CD4-positive, alpha-beta T cell treated with Interleukin-15 for 4 hours (primary cell): ENCODE measurements at places on chromosomes 7 and 10.

GRCh38 chr7:12229046-12229445, 18.0 kb downstream of the TMEM106B start:
- DNase-seq: no peak

DNA sequence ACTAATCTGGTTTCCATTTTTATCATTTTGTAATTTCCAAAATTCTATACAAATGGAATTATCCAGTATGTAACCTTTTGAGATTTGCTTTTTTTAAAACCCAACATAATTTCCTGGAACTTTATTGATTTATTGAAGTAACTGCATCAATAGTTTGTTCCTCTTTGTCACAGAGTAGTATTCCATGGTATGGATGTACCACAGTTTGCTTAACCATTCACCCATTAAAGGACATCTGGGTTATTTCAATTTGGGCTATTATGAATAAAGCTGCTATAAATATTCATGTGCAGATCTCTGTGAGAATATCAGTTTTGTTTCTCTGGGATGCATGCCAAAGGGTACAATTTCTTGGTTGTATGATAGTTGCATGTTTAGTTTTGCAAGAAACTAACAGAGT, 2.9 kb downstream of the GPNMB start:
- DNase-seq: no peak

GRCh38 chr10:49568235-49568634, 29.3 kb upstream of the ERCC6 start:
- no peak for DNase-seq

DNA sequence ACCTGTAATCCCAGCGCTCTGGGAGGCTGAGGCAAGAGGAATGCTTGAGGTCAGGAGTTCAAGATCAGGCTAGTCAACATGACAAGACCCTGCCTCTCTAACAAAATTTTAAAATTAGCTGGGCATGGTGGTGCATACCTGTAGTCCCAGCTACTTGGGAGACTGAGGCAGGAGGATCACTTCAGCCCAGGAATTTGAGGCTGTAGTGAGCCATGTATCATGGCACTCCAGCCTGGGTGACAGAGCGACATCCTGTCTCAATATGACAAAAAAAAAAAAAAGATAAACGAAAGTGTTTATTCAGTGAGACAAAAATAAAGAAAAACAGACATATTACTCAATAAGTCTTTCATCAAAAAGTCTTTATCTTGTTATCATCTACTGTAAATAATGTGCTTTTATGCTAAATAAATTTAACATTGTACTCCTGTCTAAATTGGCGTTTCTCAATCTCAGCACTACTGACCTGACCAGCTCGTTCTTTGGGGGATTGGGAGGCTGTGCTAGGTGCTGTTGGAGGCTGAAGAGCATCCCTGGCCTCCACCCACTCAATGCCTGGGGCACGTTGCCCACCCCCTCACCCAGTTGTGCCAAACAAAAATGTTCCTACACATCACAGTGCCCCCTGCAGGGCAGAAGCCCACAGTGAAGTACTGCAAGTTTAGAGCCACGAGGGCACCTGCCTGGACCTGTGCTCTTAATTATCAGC, 57.7 kb downstream of the NCAPG2 start:
- no peak for DNase-seq

DNA sequence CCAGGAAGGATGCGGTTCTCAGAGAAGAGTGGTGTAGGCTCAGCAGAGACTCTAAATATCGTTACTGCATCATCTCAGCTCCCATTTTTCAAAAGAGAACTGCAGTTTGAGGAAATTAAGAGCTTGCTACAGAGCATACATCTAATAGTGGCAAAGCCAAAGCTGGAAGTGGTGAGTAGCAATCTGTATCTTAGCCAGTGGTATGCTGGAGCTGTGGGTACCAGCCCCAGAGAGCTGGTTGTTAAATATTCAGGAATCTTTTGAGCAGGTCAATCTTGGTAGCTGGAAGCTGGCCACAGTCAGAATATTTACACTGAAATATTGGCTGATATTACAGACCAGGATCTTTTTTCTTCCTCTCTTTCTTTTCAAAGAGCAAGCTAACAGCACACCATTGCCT, 88.4 kb upstream of the STEAP1B start:
- no peak for DNase-seq

DNA sequence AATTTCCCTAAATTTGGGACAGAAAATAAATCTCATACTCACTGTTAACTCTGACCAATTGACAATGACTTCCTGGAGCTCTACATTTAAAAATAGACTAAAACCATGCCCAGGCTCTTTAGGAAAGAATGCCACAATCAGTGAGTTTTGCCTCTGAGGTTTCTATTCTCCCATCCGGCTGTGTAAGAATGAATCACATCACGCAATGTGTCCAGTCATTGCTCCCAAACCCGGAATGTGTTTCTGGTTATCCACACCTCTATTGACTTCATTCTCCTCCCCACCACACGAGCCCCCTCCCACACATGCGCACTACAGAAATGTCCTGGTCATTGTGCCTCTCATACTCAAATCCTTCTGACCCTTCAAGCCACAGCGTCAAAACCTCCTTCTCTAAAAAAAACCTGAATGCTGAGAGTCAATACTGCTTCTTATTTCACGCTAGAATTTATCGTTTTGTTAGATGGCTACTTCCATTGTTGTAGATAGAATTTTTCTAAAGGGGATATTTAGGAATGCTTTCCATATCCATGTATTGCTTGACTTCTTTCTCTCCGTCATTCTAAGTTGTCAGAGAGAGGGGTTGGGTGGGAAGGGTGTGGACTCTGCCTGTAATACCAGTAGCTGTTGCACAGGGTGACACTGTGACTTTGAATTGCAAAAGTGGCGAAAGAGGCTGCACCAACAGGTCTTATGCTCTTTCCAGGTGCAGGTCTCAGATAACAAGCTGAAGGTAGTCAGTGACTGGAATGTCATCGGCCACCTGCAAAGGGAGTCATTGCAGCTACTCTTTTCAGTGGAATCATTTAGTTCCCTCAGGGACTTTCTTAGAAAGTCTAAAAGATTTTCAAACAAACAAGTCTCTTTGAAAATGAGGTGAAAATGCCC, 356.6 kb downstream of the PAXIP1 start:
- DNase-seq: no peak

DNA sequence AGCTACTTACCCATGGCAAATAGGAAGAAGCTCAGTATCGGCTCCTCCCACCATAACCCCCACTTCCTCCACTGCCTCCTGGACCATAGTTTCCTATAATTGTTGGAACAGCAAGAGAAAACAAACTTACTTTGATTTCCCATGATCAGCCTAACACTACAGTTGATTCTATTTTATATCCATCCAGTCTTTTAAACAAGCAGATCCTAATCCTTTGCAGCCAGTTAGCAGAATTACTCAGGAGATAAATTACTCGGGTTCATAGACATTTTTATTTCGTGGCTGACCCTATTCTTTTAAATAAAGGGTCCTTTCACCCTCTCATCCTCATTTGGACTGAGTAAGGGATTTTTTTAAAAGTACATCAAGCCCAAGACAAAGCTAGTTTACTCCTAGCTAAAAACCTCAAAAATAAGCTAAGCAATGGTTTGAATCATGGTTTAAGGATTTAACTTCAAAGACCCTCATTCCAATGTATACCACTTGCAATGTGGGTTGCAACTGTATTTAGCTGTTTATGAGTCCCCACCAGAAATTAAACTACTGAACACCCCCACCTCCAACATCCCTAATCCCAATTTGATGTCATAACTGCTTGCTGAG, 8.0 kb downstream of the HNRNPA2B1 start:
- no peak for DNase-seq

GRCh38 chr10:132043861-132044695, 21.7 kb upstream of the JAKMIP3 start:
- DNase-seq: no peak

DNA sequence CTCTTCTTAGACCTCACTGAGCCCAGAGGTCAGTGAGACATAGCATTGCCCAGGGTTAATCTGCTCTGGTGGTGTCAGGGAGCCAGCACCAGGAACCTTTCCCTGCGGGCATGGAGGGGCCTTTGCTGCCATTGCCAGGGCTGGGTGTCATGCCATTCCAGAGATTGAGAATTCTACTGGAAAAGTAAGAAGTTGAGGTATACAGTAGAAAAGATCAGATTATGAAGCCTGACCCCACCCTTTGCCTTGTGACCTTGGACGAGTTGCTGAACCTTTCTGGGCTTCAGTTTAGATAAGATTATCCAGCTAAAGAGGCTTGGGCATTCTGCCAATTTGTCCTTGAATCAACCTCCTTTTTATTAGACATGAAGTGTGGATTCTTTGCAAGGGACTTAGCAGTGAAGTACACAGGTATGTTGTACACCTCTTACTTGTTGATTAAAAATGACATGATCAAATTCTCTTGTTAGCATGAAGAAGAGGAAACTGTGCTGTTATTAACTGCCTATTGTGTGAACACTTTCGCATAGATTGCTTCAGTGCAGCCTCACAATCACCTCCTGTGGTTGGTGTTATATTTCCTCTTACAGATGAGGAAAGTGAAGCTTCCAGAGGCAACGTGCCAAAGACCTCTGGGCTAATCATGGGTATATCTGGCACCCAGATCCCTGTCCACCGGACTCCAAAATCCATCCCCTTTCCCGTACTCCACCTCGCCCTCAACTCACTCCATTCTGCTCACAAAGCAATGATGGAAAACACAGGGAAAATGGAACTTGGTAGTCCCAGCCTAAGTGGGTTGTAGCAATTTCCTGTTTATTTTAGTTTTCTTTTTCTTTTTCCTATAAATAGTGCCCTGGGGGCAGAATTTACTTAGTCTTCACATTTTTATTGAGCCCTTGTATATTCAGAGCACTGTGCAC, 151.3 kb downstream of the CAMK1D start:
- DNase-seq: no peak

- no peak for DNase-seq
Observed at GRCh38 chr7:72038022-72038732, 374.0 kb downstream of the CALN1 start.

DNA sequence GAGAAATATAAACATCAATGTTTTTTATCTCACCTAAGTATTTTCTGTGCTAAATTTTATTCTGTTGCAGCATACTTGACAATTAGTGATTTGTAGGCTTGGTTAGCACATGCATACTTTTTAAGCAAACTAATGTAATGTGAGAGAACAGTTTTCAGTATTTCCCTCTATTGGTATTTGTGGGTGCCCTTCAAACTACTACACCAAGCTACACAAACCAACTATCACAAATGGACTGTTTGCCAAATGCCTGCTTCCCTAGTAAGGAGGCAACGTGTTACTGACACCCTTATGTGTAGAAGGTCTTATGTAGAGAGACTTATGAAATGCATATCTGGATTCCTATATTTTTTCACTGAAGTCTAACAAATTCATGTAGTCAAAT, 98.4 kb upstream of the FZD1 start:
- no peak for DNase-seq

- no peak for DNase-seq
Observed at GRCh38 chr7:152866125-152866524, 106.6 kb downstream of the ACTR3B start.

- no peak for DNase-seq
Observed at GRCh38 chr10:114102256-114102655, 58.6 kb downstream of the ADRB1 start.

- DNase-seq: no peak
Observed at GRCh38 chr7:104643587-104644217, 315.3 kb downstream of the LHFPL3 start.

DNA sequence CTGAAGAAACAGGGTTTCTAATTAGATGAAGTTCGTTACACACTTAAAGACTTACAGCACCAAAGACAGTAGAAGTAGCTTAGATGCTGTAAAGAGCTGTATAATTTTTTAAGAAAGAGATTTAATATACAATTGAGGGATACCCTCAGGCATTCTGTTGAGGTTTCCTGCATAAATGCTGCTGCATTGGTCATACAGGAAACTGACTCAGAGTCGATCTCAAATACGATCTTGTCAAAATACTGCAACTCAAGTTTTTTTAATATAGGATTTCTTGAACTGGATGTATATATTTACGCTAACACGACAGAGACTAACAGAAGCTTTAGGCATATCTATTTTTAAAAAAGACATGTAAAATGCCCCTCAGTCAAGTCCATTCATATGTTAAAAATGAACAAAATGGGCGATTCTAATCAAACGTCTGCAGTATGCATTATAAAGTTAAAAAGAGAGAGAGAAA, 2.4 kb upstream of the ARID5B start:
- DNase-seq: peak; percentile 64

DNA sequence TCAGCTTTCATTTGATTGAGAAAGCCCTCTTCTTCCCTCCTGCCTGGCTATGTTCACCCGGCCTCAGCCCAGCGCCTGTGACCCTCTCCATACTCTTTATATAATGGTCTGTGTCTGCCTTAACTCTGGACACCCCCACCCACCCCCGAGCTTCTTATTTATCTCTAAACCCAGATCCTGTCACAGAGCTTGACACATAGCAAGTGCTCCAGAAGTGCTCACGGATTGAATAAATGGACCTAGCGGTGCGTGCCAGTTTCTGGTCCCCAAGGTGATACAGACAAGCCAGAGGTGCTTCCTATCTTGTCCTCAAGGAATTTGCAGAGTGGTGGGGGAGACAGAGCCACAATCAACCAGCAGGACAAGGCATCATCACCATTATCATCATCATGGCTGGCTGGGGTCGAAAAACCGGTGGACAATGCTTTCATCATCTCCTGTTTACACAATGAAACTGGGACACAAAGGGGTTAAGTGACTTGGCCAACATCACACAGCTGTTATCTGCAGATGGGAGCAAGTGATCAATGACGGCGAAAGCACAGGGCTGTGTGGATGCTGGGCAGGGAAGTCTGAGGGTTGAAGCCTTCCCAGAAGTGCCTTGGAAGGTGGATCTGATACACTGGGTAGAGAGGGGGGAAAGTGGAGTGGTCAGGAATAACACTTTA, 2.2 kb upstream of the LOXL4 start:
- DNase-seq: no peak

- no peak for DNase-seq
Observed at GRCh38 chr10:77309509-77309908, 328.1 kb downstream of the KCNMA1 start.

- DNase-seq: peak; percentile 13
Observed at GRCh38 chr10:50561816-50562215, 61.9 kb downstream of the SGMS1 start.

DNA sequence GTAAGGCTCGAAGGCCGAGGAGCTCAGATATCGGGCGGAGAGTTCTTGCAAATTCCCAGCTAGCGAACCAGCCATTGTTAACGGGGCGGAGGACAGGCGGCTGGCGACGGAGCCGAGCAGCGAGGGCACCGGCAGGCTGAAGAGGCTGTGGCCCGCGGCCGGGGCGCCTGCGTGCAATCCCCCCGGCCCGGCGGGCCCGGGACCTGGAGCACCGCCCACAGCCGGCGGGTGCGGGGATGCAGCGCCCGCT, 4.1 kb downstream of the VAX1 start:
- no peak for DNase-seq

- no peak for DNase-seq
Observed at GRCh38 chr7:90222390-90222789, 10.8 kb downstream of the STEAP2 start.

DNA sequence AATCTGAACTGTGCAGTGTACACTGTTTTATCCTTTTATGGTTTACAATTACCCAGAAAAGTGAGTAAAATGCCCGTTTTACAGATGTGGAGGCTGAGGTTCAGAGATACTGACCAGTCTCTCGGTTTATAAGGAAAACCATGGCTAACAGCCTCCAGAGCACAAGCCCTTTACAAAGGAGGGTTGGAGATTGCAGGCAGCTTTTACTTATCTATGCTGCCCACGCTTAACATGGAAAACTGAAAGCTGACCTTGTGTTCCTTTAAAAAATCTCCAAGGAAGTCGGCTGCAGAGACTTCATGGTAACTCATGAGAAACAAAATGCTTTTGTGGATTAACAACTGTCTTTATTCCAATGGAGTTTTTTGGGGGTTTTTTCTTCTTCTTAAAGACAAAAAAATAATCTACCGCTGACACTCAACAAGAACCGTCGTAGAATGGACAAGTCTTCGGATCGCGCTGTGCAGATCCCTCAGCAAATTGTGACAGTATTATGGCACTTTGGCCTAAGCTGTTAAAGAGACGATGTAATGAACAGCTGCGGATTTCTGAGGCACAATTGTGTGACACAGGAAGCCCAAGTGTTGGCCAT, 654 bp upstream of the SLF2 start:
- DNase-seq: no peak
